ENCODE measurements at places on chromosomes 6 and 20.

DNA sequence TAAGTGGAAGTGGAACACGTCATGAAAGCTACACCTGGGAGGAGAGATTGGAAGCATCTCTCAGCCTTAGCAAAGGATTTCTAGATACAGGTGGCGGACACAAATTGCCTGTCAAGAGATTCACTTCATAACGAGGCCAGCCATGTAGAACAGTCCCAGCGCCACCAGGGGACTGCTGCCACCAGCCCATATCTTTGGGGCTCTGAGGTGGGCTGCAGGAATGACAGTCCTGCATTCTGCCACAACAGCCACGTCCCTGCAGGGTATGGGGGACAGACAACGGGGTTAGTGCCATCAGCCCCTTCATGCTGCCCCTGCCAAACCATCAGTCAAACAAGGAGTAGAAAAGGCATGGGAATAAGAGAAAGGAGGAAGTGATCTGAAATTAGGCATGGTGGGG is 81.2 kb upstream of the SASH1 start:
- no peak for DNase-seq

GRCh38 chr20:34558320-34559218 is at the start of gene MAP1LC3A:
Gene MAP1LC3A, plus strand, starts transcription at chr20:34558718. Its CDS starts 151 bp downstream, at chr20:34558869.
- peak; percentile 100 for DNase-seq

GRCh38 chr6:137881522-137881886 is 14.4 kb downstream of the TNFAIP3 start:
- DNase-seq, result no peak

DNA sequence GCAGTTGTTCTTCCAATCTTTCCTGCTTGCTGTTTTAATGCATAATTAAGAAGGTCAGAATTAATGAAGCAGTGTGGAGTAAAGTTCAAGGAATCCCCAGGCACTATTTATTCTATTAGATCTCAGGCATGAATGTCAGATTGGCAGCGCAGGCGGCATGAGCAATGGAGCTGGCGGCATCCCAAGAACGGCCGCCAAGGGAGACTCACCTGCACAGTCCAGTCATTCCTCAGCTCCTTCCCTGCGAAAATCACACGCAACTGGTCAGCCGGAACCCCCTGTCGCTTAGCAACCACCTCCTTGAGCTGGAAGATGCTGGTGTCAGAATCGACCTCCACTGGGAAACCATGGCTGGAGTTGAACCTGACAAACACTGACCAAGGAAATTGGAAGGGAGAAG is 284.5 kb downstream of the PRKN start:
- no peak for DNase-seq

- no peak for DNase-seq
Measured at GRCh38 chr20:20184149-20184548, 131.8 kb downstream of the CFAP61 start.

DNA sequence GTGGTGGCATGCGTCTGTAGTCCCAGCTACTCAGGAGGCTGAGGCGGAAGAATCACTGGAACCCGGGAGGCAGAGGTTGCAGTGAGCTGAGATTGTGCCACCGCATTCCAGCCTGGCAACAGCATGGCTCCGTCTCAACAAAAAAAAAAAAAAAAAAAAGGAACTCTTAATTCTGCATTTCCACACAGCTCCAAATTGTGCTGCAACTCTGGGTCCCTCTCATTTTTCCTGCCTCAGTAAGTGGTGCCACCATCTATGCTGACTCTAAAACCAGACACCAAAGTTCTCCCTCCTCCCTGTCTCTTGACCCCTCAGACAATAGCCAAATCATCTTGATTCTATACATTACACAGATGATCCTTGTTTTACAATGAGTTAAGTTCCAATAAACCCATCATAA is 133.9 kb downstream of the BTBD9 start:
- no peak for DNase-seq

- DNase-seq, result no peak
Measured at GRCh38 chr6:94065707-94066337, 646.5 kb upstream of the EPHA7 start.

GRCh38 chr20:43916073-43916880 is 1.6 kb downstream of the TOX2 start:
- DNase-seq, result peak; percentile 69

DNA sequence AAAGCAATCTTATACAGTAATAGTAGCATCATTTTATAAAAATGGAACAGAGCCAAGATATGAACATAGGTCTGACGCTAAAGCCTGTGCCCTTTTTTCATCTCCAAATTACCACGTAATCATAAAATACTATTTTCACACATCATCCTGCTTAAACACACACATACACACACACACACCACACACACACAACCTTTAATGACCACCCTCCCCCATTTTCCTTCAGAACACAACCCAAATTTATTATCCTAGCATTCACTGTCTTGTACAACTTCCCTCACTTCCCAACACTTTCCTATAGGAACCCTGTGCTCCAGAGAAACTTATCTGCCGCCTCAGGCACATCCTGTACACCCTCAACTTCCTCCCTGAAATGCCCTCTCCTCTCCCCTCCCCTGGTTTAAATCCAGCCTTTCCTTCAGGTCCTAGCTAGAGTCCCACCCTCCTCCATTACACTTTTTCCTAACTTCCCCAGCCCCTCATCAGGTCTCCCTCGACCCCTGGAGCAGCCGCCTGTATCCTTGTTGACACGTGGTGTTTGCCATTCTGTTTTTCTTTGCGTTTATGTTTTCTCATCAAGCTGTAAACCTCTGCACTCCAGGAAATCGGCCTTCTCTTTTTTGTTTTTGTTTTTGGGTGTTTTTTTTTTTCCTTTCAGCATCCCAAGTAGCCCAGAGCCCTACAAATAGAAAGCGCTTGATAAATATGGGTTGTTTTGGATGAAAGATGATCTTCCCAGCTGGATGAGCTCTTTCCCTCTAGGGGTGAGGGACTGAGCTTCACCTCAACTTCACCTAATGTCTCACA is 968 bp upstream of the MMP24 start:
- DNase-seq, result no peak

DNA sequence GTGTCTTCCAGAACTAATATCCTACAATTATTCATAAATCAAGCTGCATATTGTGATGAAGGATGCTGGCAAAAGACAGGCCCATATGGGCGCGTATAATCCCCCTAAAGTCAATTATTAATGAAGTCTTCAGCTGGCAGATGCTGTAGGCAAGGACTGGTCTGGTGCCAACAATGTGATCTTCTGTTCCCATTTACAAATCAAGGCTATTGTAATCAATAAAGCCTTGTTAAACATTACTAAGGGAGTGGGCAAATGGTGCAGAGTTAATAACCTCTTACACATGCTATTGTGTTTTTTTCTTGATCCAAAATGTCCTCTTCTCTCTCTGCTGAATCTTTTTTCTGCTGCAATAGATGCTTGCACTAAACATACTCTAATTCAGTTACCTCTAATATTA is 119.0 kb downstream of the ALDH8A1 start:
- no peak for DNase-seq

GRCh38 chr20:56929606-56930005 is 300.5 kb downstream of the TFAP2C start:
- no peak for DNase-seq

DNA sequence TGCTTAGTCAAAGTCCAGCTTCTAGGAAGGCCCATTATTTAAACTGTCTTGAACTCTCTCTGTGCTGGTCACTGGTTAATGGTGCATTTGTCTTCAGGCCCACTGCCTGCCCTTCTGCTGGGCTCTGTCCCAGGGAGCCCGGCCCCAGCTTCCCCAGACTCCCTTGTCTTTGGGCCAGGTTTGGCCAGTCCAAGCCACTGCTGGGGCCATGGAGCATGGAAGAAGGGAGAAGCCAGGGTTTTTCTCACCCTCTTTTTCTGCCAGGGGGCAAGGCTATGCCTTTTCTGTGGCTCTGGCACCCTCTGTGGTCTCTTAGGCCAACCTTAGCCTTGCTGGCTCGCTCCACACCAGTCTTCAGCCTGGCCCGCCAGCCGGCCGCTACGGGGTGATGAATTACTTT is 390.0 kb upstream of the SULF2 start:
- no peak for DNase-seq

DNA sequence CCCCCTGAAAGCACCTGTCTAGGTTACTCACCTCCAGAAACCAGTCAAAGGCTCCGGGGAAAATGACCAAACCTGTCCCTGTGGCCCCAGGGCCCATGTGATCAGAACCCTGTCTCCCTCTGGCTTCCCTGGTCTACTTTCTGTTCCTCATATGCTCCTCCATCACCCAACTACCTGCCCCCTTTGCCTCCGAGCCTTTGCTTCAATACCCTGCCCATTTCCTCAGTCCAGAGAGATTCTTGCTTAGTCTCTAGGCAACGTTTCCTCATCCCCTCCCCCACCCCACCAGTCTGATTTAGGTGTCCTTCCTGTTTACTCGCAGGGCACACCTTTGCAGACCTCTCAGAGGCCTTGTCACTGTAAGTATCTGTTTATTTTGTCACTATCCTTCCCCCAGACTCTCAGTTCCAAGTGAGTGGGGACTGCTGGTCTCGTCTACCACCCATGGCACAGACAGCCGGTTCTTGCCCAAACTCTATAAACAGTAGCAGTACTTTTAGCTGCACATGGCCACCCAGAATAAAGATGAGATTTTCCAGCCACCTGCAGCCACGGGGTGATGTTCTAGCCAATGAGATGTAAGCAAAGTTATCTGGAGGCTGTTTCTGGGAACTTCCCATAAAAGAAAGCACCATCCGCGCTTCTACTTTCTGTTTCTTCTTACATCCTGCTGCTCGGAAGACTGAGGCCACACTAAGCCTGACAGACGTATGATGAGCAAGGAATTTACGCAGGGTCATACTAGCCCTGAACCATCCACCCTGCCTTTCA is 13.3 kb downstream of the ELOVL5 start:
- no peak for DNase-seq

DNA sequence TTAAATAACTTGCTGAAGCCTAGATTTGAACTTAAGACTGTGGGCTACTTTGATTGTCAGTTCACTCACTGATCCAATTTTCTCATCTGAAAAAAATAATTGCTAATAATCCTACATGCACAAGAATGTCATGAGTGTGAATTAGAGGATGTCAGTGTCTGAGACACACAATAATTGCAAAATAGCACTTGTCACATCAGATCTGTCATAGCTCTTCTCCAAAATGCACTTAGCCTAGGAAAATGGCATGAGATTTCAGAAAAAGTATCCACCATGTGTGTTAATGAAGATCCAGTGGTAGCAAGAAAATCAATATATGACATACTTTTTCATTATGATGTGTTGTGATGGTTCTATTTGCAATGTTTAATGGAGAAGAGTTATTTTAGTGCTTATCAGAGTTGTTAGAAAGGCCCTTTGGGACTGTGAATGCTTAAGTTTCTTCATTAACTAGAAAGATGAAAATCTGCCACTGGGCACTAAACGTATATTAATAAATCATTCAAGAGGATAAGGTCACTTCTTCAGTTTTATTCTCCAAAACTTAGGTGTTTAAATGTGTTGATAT is 786.2 kb downstream of the C6orf118 start:
- no peak for DNase-seq

Measured in foreskin fibroblast (primary cell).